ENCODE measurements at places on chromosomes 12 and 14.

GRCh38 chr12:47772738-47773061, 338 bp upstream of the SLC48A1 start:
- DNase-seq = no peak

- peak; percentile 58 for DNase-seq
Observed at GRCh38 chr12:124771462-124772288, 92.0 kb downstream of the SCARB1 start.

DNA sequence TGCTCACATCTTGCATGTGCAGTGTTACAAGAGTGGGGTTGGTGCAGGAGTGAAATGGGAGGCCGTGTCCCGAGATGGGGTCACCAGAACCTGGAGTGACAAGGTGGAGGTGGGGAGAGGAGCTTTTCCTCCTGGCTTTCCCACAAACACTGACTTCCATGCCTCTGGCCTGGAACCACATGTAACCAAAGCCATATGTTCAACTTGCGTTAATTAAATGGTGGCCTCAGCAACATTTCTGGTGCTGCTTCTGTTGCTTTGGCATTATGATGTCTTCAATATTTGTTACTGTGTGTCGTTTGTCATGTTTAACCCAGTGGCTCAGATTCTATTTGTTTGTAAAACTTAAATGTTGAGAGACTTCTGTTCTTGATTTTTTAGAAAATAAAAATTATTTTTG, 110.2 kb downstream of the VCPKMT start:
- no peak for DNase-seq

DNA sequence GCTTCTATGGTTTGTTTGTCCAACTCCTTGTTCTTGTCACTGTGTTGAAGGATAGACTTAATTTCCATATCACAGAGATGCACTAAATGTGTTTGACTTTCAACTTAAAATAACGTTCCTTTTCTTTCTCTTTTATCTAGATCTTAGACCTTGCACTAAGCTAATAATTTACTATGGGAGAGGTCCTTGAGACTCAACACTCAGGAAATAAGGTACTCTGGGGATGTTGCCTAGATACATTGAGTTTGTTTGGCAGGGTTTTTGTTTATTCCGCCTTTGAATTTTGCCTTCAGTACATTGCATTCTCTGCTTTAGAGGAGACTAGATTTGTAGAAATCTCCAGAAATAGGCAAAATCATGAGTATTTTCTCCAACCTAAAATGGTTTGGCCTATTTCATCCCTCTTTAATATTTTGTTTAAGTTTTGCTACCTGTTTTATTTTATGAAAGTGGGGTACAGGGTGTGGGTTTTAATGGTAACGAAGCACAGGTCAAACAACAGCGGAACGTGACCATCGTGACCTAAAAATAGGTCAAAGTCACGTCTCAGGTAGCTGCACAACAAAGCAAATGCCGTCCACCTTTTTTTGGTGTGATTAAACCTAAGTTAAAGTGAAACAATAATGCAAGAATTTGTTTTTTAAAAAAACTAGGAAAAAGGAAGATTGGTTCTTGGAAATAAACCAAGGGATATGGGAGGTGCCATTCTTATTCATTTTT, 115.3 kb upstream of the CPSF6 start:
- no peak for DNase-seq

GRCh38 chr12:100652488-100652887, 79.0 kb downstream of the GAS2L3 start:
- DNase-seq = no peak

DNA sequence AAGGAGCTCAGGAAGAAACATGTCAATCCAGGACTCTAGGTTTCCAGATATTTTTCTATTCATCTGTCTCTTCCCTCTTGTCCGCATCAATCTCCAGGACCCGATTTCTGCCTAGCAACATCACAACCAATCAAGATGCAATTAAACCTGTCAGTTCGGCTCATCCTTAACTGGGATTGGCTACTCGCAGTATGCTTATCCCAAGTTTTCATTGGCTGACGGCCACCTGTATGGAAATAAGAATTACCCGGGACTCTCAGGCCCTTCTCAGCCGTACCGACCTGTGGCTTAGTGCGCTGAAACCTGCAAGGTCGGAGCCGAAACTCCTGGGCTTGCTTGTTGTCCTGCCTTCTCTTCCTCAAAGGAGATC, 20.4 kb upstream of the ATP5MC2 start:
- peak; percentile 92 for DNase-seq

DNA sequence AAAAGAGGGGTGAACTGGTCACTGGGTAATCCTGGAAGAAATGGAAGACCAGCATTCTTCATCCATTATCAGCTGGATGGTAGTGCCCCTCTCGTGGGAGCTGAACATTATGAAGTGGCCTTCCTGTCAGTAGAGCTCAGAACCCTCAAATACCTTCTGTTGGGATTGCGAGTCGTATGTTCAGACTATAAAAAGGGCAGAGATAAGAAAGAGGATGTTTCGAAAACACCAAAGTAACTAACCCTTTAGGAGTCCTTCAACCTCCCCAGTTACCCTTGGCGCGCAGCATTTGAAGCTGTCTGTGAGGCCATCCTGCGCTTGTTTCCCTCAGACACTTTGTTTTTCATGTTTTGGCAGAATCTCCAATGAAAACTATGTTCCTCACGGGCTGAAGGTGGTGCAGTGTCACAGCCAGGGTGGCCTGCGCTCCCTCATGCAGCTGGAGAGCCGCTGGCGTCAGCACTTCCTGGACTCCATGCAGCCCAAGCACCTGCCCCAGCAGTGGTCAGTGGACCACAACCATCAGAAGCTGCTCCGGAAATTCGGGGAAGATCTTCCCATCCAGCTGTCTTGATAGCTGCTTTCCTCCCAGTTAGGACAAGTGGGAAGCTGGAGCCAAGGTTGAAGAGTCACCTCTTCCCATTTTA, 19.3 kb upstream of the GALNT16 start:
- no peak for DNase-seq

DNA sequence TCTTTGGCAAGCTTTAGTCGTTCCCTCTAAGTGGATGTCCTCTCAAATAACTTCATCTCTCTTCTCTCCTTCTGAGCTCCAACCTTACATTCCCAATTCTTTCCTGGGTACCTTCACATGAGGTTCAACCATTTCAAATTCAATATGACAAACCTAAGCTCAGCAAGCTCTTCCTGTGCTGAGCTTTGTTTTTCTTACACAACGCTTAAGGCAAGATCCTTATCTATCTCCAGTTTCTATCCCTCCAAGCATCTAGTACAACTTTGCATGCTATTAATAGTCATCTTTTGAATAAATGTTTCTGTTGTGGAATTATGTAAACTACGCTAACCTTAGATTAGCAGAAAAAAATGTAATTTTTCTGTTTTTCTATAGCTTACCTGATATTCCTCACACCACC, 63.7 kb upstream of the IFNG-AS1 start:
- no peak for DNase-seq

DNA sequence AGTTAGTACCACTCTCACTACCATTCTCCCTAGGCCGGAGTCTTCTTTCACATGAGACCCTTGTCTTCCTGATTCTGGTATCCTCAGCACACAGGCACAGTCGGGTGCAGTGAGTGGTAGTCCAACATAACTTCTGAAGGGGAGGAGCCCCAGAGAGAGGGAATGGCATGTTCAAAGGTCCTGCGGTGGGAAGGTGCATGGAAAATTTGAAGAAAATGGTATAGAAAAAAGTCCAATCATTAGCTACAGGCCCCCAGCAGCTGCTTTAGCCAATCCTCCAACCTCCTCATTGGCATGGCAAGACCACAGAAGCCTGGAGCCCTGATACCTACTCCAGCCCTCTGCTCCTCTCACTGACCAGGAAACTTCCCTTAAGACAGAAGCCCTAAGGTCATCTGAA, 96.6 kb downstream of the ZFP36L1 start:
- no peak for DNase-seq

GRCh38 chr12:31682136-31682962, 22.9 kb downstream of the ETFBKMT start:
- peak; percentile 95 for DNase-seq

DNA sequence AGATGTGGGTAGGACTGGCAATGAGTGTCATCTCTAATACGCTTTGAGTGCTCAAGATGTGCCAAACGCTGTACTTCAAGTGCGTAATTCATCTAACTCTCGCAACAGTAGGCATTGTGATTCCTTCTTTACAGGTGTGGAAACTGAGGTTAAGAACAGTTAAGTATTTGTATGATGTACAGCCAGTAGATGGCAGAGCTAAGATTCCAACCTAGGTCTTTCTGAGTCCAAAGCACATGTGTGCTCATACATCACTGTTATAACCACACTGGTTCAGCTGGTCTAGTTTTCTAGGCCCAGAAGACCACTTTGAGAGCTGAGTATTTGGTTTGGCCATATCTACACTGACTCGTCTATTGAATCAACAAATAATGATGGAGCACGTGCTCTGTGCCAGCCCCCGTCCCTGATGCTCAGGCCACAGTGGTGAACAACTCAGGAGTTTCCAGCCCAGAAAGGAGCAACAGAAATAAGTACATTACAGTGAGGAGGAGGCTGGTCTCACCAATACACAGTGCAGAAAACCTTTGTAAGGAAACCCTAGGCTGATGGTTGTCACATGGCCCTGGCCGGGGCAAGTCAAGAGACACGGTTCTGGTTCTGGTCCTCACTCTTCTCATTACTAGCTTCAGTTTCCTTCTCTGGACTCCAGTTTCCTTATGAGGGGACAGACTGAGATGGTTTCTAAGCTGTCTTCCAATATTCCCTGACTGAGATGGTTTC, 69.3 kb upstream of the SCN8A start:
- no peak for DNase-seq

DNA sequence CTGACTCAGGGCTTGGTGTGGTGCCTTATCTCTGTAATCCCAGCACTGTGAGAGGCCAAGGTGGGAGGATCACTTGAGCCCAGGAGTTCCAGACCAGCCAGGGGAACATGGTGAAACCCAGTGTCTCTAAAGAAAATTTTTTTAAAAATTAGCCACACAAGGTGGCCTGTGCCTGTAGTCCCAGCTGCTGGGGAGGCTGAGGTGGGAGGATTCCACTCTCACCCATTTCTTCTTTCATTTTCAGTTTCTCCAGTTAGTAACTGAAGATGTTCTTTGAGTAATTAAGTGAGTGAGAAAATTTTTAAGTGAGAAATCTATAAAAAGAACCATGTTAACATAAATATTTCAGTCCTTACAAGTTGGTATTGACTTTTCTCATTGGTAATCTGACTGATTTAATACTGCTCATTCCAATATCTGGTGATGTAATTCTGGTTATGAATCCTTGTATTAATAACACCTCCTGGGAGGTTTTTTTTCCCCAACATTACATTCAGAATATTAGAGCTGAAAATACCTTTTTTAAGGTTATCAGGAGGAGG, 6.1 kb downstream of the METTL3 start:
- no peak for DNase-seq

- DNase-seq = no peak
Observed at GRCh38 chr12:69898236-69898635, 73.2 kb downstream of the MYRFL start.

- no peak for DNase-seq
Observed at GRCh38 chr12:107732365-107732764, 28.6 kb downstream of the PRDM4 start.

GRCh38 chr12:132837693-132838409, 9.2 kb upstream of the GOLGA3 start:
- no peak for DNase-seq

DNA sequence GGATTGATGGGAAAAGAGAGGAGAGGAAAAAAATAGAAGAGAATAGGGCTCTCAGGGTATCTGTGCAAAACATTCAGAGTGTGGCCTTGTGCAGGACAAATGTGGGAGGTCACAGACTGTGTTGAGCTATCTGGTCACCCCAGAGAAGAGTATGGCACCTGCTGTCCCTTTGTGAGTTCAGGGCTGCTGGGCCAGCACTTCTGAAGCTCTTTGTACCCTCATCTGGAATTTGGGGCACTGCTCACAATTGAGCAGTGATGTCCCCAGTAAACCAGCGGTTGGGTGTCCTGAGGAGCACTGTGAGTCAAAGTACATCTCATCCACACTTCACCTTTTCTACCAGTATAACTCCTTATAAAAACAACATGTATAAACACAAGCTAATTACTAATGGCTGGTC, 2.6 kb upstream of the KRT81 start:
- no peak for DNase-seq

DNA sequence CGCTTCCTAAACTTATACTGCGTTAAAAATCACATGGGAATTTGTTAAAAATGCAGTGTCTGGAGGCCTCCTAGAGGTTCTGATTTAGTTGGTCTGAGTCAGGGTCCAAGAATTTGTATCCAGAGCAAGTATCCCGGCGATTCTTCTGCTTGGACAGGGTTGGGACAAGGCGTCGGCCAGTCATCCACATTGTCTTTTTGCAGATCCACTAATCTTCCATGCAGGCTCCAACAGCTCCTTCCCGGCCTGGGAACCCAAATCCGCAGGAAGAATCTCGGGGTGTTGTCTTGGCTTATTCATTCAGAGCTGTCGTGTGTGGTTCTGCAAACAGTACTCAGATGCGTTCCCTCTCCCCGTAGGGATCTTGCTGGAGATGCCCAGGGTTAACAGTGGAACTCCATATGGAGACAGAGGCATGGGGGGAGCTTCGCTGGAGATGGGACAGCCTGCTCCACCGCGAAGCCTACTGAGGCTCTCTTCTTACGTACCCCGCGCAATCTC, 25.3 kb downstream of the GPRC5D start:
- DNase-seq = no peak

- DNase-seq = no peak
Observed at GRCh38 chr12:12127304-12127703, 56.6 kb downstream of the BCL2L14 start.

DNA sequence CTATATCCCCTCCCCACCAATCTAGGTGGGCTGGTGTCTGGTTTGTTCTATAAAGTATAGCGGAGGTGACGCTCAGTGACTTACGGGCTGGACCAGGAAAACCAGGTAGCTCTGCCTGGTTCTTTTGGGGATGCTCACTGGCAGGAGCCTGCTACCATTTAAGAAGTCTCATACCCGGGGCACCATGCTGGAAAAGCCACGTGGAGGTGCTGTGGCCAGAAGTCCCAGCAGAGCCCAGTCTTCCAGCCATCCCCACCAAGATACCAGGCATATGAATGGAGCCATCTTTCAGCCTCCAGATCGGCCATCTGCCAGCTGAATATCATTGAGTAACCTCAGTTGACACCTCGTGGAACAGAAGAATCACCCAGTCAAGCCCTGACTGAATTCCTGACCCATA, 87.2 kb downstream of the AACS start:
- no peak for DNase-seq

- no peak for DNase-seq
Observed at GRCh38 chr12:100151769-100152168, 9.1 kb upstream of the BLTP3B start.

DNA sequence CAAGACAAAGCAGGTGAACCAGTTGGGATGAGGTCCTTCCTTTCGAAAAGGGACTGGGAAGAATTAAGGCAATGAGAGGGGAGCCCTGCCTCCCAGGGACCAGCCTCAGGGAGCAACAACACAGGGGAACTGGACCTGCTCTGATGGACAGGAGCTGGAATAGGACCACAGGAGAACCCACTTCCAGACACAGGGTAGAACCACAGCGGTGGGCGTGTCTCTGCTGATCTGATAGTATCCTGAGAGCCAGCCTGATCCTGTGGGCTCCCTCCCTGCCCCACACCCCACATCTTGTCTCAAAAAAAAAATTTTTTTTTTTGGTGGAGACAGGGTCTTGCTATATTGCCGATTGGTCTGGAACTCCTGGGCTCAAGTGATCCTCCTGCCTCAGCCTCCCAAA, 13.6 kb upstream of the PLEK2 start:
- DNase-seq = no peak

Measured in NCI-H748 treated with DMSO at 0.1 percent for 48 hours (cell line).